CD8-positive, alpha-beta T cell (primary cell): ENCODE measurements at places on chromosomes 1 and 21.

DNA sequence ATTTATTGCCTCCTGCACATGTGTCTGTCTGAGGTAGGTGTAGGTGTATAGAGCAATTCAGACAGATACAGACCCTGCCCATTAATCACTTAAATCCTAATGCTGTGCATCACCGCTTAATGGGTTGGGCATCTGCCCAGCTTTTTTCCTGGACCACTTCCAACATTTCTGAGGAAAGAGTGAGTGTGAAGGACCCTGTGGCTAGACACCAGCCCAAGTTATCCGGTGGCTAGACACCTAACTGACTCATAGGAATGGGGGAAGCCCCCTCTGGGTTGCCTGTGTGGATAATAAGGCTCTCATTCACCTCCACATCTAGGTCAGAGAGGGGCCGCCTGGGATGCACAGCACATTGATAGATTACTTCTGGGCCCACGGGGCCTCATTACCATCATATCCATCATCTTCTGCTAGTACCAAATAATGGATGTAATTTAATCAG, 121.1 kb upstream of the RAVER2 start:
- DNase-seq, result no peak

DNA sequence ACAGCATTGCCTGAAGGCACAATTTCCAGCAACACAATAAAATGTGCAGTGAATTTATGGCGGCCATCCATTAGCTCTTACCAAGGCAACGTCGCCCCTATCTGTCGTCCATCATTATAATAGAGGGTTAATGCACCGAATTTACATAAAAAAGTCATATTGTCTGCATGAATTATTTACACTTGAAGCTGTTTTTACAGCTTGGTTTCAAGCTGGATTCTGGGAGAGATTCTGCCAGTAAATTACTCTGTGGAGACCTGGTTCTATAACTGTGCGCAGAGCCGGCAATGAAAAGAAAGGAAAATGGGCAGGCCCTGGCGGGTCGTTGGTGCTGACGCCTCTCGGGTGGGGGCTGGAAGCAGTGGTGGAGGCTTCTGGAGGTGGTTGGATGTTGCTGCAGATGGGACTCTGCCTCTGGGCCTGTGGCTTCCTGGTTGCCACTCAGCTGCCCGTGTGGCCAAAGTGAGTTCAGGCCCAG, 48.9 kb upstream of the POU3F1 start:
- DNase-seq, result no peak

DNA sequence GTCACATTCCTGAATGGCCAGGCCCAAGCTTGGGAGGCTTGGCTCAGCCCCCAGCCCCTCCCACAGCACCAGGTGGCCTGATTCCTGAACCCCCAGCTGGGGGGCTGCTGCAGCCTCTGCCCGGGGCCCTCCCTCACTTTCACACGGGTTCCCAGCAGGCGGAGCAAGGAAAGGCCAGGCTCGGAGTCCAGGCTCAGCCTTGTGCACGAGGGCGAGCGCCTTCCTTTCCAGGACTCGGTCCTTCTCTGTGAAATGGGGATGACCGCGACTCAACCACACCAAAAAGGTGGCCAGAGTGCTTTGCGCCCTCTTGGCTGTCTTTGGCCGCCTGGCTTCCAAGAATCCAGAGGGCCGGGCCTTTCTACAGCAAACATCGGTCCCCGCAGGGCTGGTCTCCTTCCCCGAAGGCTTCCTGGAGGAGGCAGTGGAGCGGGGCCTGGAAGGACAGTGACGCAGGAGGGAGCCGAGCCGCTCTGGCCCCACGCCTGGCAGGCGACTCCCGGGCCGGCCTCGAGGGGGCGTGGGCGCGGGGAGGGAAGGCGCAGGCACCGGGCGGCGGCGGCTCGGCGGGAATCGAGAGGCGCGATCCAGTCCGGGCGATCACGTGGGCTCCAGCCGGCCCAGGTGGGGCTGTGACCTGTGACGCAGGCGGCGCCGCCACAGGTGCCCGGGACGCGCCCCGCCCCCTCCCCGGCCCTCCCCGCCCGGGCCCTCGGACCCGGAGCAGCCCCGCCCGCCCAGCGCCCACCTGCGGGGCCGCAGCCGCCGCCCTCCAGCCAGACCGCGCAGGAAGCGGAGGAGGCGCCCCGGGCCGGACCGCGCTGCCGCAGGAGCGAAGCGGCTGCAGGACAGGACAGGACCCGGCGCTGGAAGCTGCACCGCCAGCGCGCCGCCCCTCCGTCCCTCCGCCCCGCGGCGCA, at the start of gene ARHGEF16:
ARHGEF16 (plus strand) TSS at position 775 of the 920 bp plus-strand sequence. CDS start 8,420 bp downstream, outside the sequence.
- no peak for DNase-seq

DNA sequence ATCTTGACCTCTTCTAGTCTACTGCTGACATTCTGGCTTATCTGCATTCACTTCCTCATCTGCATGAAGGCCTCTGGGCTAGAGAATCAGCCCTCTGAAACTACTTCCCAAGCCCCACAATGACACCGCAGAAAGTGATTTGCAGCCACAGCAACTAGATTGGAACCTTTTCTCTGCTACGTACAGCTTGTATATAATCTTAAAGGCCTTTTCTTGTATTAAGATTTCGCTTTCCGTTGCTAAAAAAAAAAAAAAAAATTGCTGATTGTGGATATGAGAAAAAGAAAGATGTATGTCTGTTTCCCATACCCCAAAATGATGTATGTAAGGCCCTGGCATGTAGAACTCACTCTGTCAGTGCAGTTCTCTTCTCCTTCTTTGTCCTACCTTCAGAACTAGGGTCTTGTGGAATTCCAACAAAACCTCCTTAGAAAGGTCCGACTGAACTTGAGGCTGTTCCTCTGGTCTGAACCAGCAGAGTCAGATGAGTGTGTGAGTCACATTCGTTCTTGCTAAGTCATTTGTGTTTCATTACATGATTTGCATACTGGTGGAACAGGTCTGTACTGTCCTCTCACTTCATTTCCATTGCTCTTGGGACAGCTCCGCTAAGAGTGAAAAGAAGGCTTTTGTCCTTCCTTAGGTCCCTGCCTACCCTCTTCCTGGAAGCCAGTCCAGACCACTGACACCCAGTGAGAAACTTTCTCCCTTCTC, 62.7 kb downstream of the PLPP3 start:
- no peak for DNase-seq

- no peak for DNase-seq
Measured at GRCh38 chr1:228684607-228685006, 50.7 kb upstream of the RHOU start.

- DNase-seq, result no peak
Measured at GRCh38 chr1:219340796-219341195, 167.1 kb downstream of the LYPLAL1 start.

GRCh38 chr1:207793327-207793726, 41.5 kb downstream of the CD46 start:
- DNase-seq, result no peak

DNA sequence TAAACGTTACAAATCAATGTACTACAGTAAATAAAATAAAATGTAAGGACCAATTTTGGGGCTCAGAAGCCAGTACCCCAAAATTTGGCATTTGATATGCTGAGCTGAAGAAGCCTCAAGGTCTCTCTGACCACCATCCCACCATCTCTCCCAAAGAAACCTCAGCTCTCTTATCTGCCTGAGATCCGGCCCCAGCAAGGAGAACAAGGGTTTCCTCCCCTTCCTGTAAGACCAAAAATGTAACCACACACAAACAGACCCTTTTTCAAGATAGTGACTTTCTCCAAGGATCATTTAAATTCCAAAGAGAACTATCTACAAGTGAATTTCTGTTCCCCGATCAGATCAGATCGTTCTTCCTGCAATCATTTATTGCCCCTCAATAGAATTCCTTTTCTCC, 68.1 kb upstream of the SLC45A1 start:
- DNase-seq, result no peak

DNA sequence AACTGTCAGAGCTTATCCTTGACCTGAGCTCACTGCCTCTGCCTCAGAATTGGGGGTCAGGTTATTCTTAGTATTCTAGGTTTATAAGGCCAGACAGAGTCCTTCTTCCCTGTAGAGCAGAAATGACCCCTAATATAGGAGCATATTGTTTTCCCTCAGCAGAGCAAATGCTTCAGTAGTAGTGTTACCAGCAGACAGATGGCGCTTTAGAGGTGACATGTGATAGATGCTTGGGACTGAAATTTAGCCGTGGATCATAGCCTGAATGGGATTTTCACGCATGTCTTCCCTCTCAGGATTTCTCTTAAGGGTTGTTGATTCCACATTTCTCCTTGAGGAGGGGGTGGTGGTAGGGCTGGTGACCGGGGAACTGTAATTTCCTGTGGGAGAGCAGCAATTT, 24.5 kb downstream of the ADARB1 start:
- DNase-seq, result no peak

DNA sequence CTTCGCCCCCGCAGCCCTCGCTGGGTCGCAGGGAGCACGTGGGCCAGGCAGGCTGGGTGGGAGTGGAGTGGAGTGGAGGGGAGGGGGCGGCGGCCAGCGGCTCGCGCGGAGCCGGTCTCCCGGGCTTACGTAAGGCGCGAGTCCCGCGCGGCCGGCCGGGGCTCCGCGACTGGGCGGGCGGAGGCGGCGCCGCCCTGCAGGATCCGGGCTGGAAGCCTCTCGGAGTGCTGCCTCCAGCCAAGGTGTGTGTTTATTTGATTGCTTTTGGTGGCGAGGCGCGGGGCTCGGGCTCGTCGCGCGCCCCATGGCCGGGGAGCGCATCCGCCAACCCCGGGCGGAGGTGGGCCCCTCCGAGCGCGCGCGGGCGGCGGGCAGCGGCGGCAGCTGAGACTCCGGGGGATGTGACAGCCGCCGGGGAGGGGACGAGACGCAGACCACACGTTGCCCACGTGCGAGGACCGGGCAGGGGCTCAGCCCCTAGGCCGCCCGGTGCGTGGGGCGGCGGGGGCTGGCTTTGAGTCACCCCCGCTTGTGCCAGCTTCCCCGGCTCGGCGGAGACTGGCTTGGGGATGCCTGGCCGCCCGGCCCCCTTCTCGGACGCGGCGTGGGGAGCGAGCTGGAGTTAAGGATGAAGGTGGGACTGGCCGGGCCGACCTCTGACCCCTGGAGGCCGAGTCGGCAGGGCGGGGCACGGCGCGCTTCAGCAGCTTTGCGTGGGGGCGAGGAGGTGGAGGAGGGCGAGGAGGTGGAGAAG, 402 bp upstream of the AK4 start:
- DNase-seq, result no peak

GRCh38 chr1:206513312-206514111, 6.2 kb downstream of the RASSF5 start:
- no peak for DNase-seq

DNA sequence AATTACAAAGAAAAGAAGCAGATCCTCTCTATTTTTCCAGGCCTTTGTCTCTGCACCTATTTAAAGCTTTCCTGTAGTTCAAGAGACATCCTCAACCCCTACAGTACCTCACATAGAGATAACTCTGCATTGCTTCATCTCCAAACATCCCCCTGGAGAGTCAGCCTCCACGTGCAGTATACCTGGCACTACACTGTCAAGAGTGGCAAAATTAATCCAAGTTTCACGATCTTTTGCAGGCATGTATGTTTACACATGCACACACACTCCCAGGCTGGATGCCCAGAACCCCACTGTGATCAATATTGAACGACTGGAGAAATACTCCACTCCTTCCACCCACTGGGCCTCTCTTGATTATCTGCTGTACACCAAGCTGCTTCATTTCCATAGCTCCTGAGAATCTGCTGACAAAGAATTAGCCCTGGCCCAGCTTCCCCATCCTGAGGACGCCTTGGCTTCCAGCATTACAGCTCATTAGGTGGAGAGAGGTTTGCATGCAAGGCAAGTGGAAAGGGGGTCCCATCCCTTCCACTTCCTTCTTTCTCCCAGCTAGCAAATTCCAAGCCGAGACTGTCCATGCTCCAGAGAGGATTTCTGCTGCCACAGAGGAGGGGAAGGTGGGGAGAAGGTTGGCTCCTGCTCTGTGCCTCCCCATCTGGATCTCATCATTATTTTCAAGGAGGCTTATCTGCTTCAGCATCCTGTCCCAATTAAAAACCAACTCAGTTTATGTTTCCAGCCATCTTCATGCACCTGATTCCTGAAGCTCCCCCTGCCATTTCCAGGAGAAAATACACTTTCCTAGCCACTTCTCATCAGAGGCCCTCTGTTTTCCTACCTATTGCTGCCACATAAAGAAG, 66.5 kb upstream of the GOLT1A start:
- no peak for DNase-seq

- DNase-seq, result no peak
Measured at GRCh38 chr1:198780376-198780775, 141.5 kb downstream of the PTPRC start.

- no peak for DNase-seq
Measured at GRCh38 chr1:85582687-85583591, 2.4 kb downstream of the CCN1 start.

DNA sequence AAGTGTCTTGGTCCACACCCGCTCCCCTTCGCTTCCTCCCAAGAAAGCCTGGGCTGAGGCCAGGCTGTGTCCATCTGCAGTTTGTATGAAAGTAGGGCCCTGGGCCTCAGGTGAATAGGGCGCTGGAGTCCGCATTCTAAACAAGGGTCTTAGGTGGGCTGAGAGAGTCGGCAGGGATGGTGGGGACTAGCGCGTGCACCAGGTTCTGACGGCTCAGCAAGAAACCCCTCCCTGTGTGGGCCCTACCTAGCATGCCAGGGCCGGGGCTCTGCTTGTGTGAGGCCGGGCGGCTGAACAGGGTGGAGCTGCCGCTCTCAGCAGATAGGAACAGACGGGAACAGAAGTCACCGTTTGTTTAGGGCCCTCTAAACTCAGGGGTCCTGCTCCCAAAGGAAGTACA, 1.7 kb downstream of the ACTRT2 start:
- DNase-seq, result no peak

GRCh38 chr1:199311478-199312262, 672.8 kb downstream of the PTPRC start:
- no peak for DNase-seq

DNA sequence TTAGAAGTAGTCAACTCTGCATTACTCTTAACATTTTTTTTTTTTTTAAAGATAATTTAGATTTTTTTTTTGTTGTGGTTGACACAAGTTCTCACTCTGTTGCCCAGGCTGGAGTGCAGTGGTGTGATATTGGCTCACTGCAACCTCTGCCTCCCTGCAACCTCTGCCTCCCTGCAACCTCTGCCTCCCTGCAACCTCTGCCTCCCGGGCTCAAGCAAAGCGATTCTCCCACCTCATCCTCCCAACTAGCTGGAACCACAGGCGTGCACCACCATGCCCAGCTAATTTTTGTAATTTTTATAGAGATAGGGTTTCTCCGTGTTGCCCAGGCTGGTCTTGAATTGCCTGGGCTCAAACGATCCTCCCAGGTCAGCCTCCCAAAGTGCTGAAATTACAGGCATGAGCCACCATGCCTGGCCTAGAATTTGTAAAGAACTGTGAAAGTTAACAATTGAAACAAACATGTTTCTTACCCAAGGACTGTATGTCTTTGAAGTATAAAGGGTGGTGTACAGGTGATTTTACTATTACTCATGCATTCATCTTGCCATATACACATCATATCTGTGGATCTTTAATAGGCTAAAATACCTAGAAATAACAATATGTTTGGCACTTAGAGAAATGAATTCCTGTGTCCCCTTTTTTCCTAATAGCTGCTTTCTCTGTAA, 114.7 kb downstream of the ATP5PO start:
- DNase-seq, result no peak

- DNase-seq, result no peak
Measured at GRCh38 chr1:82398357-82398756, 597.6 kb downstream of the ADGRL2 start.
